ENCODE measurements at places on chromosomes 2 and 18.
A peak's percentile ranks its signal among the peaks of the same experiment; 100 is the strongest.

GRCh38 chr2:41521211-41521610, 526.6 kb upstream of the PKDCC start:
- no peak for DNase-seq

DNA sequence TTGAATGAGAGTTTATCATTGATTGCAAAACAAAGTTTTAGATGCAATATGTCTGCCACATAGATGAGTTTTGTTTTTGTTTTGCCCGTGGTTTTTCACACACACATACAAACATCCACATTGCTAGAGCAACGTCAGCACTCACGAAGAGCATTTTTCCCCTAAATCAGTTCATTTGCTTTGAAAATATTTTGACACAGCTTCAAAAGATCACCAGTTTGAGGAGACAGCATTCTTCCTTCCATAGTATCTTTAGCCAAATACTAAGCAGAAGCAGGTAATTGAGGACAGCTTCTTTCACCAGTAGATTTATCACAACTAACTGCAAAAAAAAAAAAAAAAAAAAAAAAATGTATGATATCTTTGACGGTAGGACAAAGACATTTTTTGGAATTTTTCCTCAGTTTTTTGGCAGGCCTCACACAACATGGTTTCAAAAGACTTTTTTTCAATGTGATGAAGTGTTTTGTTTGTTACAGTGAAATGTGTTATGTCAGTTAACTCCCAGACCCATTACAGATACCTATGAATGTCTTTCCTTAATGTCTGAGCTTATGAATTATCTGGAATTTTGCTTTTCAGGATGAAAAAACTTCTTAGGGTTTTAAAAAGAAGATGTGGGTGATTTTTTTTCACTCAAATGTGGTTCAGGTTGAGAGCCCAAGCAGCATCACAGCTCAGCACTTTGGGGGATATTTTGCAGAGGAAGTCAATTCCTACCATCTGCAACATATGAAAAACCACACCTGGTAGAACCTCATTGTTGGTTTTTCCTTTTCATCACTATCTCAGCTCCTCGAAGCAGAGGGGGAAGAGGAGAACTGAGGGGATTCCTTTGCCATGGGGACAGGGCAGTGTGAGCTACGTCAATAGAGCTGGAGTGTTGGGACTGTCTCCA, 31.6 kb downstream of the AOX1 start:
- no peak for DNase-seq

DNA sequence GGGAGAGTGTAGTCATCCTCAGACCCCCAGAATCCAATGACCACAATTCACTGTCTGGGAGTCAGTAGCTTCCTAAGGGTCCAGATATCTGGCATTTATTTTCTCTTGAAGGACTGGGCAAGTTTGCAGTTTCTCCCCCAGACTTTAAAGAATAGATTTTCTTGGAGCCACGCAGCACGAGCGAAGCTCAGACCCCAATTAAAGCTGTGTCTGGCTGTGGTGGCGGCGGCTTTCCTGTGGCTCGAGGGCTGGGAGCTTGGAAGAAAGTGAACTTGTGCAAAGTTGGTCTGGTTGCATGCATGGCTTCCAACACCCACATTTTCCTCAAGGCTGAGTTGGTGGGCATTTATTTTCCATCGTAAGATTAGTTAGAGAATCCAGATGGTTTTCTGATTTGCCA, 105.0 kb downstream of the ACKR3 start:
- no peak for DNase-seq

DNA sequence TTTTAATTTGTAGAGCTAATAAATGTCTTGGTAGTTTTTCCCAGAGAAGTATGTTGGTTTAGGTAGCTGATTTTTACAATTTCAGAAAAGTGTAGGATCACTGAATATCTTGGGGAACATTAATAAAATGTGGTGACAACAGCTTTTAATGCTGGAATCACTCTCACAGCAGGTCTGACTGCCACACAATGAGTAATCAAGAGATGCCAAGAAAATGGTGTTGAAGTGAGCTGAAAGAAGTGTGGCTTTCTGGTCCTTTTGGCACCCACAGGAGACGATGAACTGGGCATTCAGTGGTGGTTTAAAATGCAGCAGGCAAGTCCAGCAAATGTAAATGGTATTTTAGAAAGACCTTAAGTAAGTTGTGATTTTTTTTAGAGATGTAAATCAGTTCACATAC, 175.8 kb downstream of the CBLN2 start:
- no peak for DNase-seq

- DNase-seq: no peak
These were observed 75.0 kb downstream of the TPO start for GRCh38 chr2:1488181-1488671.

DNA sequence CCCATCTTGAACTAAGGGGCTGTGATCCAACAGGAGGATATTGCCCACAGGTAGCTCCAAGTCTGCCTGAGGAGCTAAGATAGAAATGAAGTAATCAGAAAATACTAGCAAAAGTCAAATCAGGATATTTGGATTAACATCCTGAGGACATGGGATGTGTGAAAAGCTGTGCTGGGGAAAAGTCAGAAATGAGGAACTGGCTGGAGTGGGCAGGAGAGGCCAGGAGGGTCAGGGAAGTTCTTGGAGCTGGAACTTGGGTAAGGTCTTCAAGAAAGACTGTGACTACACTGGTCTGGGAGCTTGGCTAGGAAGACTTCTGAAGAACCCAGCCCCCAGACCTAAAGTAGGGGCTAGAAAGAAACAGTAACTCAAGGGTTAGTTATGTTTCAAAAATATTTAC, 250.9 kb downstream of the PRKCE start:
- no peak for DNase-seq

GRCh38 chr2:239970004-239970623, 55.0 kb downstream of the NDUFA10 start:
- no peak for DNase-seq

DNA sequence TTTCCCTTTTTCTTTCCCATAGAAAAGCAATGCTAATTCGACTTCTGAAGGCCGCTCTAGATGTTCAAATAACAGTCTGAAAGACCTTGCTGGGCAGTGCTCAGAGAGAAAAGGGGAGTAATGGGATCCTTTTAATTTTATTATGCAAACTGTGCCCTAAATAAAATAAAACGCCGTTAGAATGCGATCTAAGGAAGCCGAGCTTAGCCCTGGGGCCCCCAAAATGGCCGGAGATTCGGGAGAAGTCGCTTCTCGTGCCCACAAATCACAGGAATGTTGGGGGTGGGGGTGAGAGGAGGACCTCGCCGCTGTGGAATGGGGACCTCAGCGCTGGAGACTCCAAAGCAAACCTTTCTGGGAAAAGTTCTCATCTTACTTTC, 8.4 kb upstream of the POU3F3 start:
- no peak for DNase-seq

DNA sequence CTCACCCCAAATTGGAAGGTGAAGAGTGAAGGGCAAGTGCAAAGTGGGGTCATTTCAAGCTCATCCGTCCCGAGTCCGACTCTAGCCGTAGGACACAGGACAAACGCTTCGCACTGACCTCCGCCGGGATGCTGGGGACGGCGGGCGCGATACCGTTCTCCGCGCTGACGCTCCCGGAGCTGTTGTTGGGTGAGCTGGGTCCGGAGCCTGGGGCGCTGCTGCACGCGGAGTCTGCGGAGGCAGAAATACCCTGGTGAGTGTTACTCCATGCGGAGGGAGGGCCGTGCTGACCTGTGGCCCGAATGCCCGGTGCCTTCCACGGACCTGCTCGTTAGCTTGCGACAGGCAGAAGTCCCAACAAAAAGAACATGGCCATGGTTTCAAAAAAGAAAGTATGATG, 261.3 kb downstream of the HDAC4 start:
- no peak for DNase-seq

DNA sequence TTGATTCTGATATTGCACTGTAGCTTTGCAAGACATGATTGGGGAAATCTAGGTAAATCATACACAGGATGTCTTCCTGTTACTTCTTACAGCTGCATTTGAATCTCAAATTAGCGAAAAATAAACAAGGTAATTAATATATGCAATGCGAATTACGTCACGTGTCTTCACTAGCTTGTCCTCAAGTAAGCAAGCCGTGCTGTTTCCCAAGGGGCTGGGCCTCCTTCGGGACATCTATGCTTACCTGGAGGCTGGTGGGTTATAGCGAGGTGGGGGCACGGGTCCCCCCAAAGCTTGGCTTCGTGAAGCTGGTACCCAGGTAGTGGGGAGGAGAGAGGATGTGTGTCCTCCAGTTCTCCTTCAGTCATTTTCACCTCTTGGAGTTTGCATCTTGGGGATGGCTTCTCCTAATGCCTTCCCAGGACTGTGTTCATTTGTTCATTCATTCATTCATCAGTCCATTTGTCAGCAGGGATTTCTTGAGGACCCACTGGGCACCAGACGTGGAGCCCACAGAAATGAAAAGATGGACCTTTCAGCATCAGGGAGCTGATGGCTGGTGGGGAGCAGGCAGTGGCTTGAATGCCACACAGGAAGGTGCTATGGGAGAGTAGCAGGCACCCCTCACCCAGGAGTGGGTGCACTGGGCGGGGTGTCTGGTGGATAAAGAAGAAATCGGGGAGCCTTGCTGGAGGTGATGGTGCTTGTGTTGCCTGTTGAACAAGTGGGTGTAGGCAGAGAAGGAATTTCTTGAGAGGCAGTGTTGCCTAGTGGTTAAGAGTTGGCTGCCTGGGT, 155.1 kb downstream of the GLI2 start:
- no peak for DNase-seq

- peak; percentile 33 for DNase-seq
These were observed 63.3 kb upstream of the NEDD4L start for GRCh38 chr18:57980573-57981307.
